ENCODE measurements at places on chromosomes 6 and 20.

GRCh38 chr6:139037490-139037889, 8.9 kb downstream of the ABRACL start:
- no peak for DNase-seq

GRCh38 chr6:98769546-98769945, 64.8 kb upstream of the POU3F2 start:
- no peak for DNase-seq

DNA sequence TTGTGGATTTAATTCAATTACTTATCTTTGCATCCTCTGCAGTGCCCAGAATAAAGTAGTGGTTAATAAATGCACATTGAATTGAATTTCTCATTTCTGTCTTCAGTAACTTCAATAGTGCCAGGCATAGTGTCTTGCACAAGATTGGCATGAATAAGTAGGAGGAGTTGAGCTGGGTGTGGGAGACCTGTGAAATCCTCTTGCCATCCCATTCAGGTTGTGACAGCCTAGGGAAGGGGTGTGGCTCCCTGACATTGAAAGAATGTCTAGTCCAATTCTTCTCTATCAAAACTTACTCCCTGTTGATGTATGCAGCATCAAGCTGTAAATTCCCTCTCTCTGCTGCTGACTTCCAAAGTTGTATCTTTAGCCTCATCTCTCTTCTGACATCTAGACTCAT, 73.2 kb downstream of the CDH22 start:
- no peak for DNase-seq

DNA sequence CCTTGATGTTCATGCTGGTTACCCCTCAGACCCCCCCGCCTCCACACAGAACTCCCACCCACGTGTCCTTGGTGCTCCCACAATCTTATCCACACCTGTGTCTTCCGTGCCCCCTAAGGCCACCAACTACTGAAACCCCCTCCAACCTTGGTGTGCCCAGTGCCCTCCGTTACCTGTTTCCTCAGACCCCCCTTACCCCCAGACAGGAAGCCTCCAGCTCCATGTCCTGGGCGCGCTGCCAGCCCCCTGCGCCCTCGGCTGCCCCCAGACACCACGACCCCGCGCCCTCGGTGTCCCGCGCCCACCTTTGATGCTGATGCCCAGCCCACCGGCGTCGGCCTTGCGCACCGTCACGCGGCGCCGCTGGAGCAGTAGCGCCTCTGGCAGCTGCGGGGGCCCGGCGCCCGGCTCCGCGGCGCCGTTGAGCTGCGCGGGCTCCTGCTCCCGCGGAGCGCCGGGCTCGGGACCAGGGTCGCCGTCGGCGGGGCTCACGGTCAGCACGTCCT, 504 bp downstream of the SNTA1 start:
- peak; percentile 72 for DNase-seq

- DNase-seq, result no peak
Observed at GRCh38 chr6:116767715-116768114, 2.2 kb upstream of the FAM162B start.

GRCh38 chr6:79301290-79301689, 66.8 kb upstream of the HMGN3 start:
- DNase-seq, result no peak

Data from Right ventricle myocardium inferior (tissue), 1 donor.